ENCODE measurements at places on chromosomes 7 and 10. TPM values are rescaled to one million over a fixed set of nuclear protein-coding genes. Genes with fewer than 3 reads are reported as not detected.

DNA sequence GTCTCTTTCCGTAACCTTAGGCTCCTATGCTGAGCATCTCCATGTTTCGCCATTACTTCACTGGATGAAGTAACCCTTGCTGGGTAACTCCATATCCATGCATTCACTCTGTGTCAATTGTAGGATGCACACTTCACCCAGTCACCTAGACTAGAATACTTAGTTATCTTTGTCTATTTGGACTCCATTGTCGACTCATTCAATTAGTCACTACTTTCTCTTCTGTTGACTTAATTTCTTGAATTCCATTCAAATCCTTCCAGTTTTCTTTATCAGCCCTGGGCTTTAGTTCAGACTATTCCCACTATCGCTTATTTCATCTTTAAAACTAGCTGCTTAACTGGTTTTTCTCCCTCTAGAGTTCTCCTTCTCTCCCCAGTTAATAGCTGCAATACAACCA lies 111.3 kb upstream of the TNS3 start:
- peak; percentile 18 for DNase-seq

- no peak for DNase-seq
These were observed 16.7 kb upstream of the SYPL1 start for GRCh38 chr7:106128836-106129235.

DNA sequence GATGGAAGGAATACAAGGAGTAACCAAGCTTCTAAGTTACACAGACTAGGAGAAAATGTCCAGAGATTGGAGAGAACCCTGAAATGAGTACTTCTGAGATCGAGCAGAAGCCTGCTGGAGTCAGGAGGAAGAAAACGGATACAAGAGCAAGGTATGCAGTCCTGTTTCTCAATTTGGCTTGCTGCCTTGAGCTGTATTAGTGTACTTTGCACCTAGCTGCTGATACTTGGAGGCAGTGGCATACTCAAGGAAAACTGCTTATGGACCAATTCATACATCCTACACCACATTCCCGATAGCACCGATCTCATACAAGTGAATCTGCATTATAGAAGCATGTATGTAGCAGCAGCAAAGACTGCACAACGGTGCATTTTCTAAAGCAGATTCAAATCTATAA lies 14.4 kb downstream of the PIP4K2A start:
- no peak for DNase-seq

DNA sequence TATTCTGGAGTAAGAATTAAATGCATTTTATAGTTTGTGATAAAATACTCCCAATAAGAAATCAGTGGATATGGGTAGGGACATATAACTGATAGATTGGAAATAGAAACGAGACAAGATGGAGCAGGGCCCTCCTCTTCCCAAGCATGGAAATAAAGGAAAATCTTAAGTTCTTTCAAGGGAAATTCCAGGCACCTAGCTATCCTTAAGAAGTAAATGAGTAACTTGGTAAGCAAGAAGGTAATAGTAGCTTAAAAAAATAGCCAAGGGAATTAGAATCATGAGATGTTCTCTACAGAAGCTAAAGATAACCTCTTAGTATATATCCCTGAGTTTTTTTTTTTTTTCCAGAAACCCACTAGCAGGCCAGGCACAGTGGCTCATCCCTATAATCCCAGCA lies 105.5 kb upstream of the FAM3C start:
- DNase-seq: no peak

DNA sequence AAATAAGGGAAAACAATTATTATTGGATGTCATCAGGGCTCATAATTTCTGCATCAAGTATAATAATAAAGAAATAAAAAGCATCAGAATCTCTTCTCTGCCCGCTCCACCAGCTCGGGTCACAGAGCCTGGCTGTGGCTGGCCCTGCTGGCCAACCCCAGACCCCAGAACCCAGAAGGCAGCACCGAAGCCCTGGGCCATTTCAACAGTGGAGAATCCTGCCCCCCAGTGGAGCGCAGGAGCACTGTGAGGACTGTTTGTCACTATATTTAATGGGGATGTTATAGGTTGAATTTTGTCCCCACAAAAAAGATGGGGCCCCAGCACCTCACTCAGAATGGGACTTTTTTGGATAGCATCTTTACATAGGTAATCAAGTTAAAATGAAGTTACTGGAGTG lies 27.3 kb downstream of the DENND11 start:
- no peak for DNase-seq

DNA sequence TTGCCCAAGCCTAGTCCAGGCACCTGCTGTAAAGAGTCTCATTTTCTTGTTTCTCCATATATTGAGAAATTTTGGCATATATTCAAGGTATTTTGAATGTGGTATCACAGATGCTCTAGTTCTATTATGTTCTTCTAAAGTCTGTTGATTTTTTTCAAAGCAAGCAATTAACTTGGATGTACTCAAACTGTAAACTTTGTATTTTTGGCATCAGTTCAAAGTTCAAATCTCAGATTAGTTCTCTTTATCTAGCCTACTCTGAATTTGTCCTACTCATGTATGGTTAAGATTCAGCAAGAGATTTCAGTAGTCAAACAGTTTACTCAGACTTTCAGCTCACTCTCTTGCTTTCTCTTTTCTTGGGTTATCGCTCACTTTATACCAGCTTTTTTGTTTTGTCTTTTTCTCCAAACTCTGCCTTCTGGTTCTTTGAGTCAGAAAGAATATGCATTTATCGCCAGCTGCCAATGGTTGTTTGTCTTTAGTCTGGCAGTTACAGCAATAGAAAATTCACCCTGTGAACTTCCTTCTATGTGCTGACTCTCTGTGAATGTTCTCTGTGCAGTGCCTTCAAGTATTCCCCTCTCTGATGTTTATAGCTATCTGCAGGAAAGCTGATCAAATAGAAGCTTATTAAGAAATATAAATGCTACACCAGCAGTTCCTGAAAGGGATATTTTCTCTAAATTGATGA lies 56.0 kb downstream of the ANKRD7 start:
- DNase-seq: no peak

DNA sequence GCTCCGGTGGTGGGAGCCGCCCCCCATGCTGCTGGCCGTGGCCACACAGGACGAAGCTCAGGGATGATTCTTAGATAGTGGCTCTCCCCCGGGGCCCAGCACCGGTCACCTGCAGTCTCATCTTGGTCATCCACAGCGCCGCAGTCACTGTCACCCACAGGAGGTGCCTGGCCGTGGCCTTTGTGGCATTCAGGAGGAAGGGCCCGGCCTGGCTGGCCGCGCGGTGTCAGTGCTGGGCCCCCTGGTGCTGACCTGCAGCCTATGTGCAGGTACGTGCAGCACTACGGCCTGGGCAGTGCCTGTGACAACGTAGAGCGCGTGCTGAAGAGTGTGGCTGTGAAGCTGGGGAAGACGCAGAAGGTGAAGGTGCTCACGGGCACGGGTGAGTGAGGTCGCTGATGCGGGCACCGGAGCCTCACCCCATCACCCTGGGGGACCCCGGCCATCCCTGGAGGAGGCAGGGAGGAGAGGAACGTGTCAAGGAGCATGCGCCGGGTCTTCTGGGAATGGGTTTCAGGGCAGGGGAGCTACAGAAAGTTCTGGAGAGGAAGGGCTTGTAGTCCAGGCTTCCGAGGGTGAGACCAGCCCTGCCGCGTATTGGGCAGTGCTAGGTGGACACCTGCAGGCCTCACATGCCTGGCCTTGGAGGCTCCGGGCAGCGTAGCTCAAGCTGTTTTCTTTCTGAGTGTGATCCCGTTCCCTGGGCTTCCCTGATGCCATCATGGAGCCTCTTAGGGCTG lies 5.0 kb downstream of the SPRN start:
- no peak for DNase-seq

GRCh38 chr7:83038787-83039186 lies 123.9 kb downstream of the PCLO start:
- no peak for DNase-seq

DNA sequence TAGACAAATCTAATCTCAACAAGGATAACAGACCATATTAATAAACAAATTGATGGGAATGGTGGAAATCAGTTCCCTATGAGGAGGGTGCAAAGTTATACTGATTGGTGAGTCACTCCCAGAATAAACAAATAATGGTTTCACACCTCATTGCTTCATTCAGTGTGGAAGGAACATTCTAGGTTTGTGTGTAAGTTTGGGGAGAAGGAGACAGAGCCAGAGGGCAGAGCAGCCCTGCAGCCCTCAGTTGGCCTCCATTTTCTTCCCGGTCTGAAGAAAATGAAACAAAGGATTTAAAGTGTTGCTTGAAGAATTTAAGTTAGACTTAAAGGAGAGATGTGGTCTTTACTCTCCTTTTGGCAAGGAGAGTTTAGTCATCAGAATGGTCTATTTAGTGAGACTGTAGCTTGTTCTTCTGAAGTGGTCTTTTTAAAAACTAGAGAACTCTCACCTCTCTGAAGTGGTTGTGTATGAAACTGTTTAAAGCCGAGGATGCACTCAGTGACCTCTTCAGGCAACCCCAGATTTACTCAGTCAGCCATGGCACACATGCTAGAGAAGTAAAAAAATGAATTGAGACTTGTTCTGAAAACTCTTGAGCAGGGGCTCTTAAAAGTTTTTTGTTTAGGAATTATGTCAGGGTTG lies 27.2 kb downstream of the IKZF1 start:
- DNase-seq: no peak

DNA sequence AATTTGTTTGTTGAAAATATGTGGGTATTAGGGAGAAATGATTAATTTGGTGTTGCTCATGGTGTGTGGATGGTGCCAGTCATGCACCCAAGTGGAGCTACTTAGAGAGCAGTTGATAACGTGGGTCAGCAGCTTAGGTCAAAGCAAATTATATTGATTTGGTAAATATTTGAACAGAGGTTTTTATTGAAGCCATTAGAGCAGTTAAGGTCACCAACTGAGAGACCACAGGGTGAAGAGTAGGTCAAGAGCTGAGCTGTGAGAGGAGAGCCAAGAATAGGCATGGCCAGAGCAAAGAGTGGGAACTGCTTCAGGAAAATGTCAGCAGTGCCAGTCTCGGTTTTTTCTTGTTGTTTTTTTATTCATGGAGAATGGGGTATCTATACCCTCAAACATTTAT lies 97.9 kb downstream of the TMEM168 start:
- DNase-seq: no peak

GRCh38 chr7:105101864-105102263 lies 87.9 kb downstream of the KMT2E start:
- no peak for DNase-seq

Gene ITPRID1
- not detected for total RNA-seq

DNA sequence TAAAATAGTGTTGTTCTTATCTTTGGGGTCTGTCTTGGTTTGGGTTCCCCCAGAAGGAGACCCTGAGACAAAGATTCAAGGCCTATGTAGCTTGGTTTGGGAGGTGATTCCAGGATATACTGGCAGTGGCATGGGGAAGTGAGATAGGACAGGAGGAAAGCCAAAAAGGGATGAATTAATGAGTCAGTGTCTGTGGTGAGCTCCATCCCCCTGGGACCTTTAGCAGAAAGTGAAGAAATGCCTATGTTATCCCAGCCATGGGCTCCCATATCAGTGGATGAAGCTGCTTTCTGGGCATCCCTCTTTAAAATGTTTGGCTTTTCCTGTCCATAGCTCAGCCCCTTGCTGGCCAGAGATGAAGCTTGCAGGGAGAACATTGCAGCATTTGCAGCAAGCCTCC lies 217.0 kb upstream of the CTBP2 start:
- peak; percentile 17 for DNase-seq

DNA sequence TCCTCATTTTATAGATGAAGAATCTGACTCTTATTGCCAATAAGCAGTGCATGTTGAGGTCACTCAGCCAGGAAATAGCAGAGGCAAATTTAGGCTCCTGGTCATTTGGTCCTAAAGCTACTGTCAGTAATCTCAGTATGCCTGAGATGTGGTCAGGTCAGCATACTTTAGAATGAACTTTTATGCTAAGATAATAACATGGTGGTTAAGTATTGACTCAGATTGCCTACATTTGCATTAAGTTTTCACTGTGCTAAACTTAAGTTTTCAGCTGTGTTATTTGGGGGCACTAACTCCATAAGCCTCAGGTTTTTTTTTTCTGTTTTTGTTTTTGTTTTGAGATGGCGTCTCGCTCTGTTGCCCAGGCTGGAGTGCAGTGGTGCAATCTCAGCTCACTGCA lies 35.9 kb upstream of the CCSER2 start:
- DNase-seq: no peak

GRCh38 chr7:125255810-125256209 lies 326.2 kb upstream of the POT1 start:
- no peak for DNase-seq

GRCh38 chr7:140206616-140207389 lies 30.0 kb upstream of the KDM7A start:
- DNase-seq: no peak

DNA sequence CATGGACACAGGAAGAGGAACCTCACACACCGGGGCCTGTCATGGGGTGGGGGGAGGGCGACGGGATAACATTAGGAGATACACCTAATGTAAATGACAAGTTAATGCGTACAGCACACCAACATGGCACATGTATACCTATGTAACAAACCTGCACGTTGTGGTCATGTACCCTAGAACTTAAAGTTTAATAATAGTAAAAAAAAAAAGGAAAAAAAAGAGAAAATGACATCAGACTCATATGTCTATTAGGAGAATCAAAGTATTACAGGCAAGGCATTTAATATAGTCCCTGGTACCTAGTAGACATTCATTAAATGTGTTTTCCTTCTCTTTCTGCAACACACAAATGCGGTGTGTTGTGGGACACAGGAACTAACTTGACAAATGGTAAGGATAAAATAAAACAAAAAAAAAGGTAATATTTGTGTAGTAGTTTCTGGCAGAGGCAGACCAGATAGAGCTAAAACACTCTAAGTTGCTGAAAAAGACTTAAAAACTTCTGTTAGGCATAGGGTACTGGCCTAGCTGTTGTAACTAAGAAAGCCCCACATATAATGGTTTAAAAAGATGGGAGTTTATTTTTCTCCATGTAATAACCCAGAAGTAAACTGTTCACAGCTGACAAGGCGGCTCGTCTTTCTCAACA lies 68.8 kb downstream of the NAMPT start:
- DNase-seq: no peak

Gene HTR5A
- not detected for total RNA-seq

Gene EXOSC1
- total RNA-seq: 38.3 TPM

DNA sequence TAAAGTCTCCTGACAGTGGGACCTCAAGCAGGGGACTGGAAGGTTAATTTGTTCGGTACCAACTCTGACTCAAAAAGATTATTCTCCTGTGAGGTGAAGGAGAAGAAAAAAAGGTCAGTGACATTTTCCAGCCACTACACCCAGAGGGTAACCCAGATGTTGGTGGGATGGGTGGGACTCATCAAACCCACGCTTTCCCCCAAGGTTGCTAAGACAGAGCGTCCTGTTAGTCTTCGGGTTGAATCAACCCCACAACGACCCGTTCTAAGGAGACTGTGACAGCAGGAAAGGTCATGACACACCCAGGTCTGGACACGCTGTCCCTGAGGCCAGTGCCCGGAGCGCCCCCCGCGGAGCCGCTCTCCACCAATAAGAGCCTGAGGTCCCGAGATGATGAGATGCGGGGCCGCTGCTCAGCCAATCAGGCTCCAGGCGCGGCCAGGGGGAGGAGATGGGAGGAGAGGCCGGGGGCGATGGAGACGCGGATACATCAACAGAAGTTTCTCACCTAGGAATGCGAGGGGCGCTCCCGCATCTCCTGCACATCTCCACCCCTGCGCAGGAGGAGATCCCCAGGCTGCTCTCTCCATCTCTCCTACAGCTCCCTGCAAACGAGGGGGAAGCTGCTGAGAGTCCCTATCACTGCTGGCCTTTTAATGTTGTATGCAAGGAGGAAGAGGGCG lies at the start of gene WNT16:
Gene WNT16, plus strand, starts transcription at position 493 of the 683 bp plus-strand sequence. CDS start 293 bp downstream, outside the sequence.
- peak; percentile 7 for DNase-seq

Gene ENTPD7
- total RNA-seq: 6.7 TPM
